CD4-positive, alpha-beta T cell treated with Interleukin-15 for 1 hour (primary cell): ENCODE measurements at places on chromosomes 13 and 19.

DNA sequence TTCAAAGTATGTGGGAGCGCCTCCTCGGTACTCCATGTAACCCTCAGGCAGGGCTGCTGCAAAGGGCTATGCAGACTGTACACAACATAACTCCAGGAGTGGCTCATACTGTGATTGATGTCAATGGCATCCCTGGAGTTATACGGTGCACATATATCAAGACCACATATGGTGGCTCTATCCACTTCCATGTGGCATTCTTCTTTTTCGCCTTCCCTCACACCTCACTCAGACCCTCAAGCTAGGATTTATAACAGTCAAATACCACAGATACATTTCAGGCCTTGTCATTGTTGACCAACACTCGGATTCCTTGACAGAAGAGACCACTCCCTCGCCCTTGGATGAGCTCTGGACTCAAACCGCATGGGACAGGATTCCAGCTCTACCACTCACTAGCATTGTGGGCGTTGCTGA is 11.3 kb upstream of the UBL3 start:
- DNase-seq: no peak

DNA sequence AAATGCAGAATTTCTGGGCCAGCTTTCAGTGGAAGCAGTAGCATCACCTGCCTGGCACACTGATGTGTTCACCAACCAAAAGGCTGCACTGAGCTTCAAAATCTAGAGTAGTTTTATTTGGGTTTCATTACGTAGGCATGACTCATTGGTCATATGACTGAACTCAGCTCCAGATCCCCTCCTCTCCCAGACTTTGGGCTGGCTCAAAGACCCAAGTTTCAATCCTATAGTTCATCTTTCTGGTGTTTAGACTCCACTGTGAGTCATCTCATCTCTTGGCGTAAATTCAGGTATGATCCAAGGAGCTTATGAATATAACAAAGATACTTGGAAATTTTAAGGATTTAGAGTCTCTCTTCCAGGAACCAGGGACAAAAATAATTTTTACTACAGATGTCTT is 17.7 kb downstream of the ZMYM5 start:
- no peak for DNase-seq

DNA sequence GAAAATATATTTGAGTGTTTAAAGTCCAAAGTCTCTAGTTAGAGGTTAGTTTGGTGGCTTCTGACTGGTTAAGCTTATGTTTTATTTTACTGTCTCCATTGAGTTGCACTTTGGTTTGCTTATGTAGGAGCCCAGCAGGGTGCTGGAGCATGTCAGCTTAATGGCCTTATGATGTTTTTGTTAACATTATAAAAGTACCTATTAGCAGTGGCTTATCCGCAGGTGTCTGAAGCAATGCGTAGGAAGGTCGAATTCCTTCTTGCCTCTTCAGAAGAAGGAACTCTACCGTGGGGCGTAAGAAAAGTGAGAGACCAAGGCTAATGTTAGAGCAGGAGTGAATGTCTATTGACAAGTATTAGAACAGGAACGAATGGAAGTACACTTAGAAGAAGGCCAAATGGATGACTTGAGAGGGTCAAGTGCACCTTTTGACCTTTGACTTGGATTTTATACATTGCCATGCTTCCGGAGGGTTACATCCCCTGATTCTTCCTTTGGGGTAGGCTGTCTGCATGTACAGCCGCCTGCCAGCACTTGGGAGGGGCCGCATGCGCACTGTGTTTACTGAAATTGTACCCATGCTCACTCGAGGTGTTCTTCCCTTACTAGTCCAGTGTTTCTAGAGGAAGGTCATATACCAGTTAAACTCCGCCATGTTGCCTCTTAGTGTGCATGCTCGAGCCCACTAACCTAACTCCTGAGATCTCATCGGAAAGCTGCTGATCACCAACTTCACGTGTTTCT is 793.9 kb upstream of the PCDH9 start:
- no peak for DNase-seq

DNA sequence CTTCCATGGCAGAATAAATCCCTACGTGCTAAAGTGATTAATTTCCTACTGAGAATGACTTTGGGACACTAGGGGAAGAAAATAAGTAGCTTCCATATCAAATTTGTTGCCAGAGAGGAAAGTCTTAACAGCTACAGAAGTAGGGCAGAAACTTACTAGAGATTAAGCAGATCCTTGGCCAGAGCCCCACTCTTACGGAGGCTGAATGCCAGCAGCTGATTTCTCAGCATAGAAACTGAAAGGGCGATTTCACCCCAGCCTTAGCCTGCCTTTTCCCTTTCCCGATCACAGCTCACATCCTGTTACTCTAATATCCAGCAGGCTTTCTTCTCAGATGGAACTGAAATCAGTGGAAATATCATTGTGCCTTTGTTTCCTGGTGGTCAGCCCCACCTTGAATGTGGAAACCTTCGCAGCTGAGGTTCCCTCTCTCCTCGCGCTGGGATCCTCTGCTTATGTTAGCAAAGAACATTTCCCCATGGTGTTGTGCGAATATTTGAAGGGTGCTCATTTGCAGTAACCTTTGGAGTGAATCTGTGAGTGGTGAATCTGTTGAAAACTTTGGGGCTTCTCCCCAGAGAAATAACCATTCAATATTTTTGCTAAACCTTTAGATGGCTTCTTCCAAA is 8.4 kb downstream of the FAM124A start:
- no peak for DNase-seq

- no peak for DNase-seq
These were observed 25.3 kb upstream of the MEDAG start for GRCh38 chr13:30880856-30881155.

DNA sequence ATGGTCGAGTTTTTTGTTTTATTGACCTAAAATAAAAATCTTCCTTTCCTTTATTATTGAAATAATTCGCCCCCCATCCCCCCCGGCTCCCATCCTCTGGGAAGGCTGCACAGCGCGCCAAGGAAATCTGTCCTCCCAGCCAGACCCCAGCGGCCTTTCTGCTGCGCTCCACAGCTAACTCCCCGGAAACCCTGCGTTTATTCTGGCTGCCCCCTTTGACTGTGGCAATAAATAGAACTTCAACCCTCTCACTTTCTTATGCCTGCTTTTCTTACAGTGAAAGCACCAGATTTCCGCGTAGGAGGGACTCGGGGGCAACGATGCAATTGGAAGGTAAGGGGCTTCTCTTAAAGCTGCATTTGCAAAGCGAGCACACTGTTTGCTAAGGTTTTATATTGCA is 9.7 kb upstream of the C19orf12 start:
- no peak for DNase-seq

DNA sequence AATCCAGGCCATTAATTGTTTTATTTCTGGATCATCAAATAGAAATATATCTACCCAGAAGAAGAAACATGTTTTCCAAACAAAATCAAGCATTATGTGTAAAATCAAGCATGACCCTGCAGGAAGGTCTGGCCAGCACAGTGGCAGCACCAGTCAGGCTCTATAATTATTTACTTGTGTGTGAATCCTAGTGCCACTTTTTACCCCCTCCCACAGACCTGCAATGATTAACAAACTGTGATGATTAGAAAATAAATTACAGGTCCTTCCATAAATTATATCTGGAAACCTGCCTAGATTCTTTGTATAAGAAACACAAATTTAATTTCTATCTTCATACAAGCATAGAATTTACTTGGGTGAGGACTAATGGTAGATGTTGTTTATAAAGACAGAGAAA is 186.1 kb downstream of the GPC6 start:
- DNase-seq: no peak

DNA sequence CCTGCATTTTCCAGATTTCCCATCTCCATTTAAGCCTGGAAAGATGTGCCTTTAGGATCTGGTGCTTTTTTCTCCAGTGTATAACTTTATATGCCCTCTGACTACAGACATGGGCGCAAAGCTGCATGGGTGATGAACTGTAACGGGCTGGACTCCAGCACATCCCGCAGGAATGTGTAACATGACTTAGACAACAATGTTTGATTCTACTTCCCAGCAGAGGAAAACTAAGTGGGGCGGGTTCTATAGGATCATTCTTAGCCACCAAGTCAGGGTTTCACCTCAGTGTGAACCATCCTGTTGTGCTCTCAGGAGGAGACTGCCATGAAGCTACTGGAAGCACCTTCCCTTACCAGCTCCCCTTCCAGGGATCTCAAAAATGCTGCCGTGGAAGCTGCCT is 93.2 kb upstream of the SERP2 start:
- no peak for DNase-seq

DNA sequence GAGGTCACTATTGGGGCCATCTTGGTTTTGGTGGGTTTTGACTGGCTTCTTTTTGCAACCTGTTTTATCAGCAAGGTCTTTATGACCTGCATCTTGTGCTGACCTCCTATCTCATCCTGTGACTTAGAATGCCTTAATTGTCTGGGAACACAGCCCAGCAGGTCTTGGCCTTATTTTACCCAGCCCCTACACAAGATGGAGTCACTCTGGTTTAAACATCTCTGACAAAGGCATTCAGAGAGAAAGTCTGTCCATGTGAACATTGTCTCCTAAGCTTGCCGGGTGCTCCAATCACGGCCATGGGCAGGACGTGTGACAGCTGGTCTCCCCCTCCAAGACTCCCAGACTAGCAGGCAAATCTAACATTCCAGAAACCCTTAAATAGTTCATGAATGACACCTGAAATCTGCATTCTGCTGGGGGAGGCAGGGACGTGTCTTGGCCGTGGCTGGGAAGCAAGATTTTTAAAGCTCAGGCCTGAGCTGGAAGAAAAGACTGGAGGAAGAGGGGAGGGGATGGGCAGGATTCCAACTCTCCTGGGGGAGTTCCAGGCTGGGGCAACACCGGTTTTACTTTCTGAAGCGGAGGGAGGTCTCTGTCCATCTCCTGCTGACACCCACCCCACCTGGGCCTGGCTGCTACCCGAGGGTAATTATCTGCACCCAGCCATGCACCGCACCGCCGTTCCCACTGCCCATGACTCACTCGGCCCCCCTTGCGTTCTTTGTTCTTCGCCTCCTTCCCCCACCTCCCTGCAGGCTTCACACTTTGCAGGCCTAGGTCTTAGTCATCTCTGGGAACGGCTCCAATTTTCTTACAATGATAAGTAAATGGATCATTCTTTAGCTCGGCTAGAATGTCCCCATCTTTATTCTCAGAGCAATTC is 11.6 kb upstream of the OR1M1 start:
- DNase-seq: no peak

- DNase-seq: no peak
These were observed 117.9 kb downstream of the KCTD15 start for GRCh38 chr19:33914599-33914998.

- no peak for DNase-seq
These were observed 459 bp upstream of the GRIN2D start for GRCh38 chr19:48392860-48393558.

DNA sequence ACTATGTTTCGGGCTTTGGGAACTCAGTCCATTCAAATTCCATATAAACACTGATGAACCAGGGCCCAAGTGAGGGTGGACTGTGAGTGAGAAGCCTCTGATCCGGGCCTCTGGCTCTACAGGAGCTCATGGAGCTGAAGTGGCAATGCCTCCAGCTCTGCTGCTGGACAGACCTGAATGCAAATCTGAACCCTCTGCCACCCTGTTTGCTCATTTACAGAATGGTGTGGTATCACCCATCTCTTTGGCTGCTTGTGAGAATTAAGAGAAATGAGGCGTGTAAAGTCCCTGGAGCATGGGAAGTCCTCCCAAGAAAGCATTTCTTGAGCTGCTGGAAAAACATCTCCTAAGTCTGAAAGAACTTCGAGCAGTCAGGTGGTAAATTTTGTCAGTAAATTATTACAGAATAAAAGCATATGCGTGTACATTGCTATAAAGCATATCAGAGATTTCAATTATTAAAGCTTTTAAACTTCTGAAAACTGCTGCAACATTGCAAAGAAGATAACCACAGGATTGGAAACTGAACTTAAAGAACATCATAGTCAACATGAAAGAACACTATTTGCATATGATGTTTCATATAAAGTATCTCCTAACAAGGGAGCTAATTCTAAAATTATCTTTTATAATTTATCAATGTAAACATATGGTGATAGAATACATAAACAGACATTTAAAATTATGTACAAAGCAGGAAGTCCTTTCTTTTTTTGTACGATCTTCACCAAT is 369.0 kb downstream of the UQCRFS1 start:
- no peak for DNase-seq

DNA sequence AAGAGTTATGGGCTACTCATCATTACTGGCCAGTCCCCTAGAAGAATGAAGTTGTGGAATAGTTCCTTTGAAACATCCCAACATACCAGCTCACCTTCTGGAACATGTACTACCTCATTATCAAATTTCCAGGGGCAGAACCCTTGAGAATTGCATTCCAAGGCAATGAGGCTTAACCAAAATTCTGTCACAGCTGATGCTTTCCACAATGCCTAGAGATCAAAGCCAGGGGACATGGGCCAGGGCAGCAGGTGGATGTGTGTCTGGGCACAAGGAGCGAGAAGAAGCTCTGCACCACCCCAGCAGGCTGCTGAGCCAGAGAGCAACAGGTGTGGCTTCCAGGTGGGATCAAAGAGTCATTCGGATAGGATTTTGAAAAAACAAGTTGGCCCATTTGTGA is 362.1 kb downstream of the EFNB2 start:
- no peak for DNase-seq

DNA sequence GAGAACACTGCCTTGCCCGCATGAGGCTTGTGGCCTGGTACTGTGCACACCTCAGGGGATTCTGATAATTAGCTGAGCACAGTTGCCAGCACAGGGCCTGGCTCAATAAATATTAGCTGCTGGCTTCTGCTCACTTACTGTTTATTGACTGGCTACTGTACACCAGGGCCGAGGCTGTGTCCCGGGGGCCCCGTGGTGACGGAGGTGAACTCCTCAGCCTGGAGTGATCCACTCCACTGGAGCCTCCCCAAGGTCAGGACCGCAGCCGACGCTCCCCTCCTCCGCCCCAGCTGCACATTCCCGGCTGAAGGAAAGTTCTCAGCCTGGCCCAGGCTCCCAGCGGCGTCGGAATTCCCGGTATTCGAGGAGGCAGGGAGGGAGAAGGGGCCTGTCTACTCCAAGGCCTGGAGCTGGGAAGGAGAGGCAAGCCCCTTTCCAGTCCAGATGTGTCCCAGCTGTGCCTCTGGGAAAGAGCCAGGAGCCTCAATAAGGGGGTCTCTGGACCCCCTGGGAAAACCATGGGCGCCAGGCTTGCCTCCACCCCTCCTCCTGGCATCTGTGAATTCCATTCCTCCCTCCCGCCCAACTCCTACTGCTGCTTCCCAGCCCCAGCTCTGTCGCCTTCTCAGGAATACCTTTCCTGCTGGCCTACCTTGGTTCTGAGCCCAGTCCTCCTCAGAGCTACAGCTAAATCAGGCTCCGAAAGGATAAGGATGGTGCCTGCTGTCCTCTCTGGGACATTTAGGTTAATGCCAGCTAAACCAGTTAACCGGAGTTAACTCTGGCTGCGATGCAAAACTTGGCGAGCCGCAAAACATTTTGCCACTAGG is 7.3 kb downstream of the RPS16 start:
- DNase-seq: no peak

GRCh38 chr19:39098365-39099269 is 14.4 kb downstream of the ACP7 start:
- no peak for DNase-seq
